ENCODE measurements at places on chromosomes 12 and 14. TPM values are rescaled to one million over a fixed set of nuclear protein-coding genes. Genes with fewer than 3 reads are reported as not detected.

DNA sequence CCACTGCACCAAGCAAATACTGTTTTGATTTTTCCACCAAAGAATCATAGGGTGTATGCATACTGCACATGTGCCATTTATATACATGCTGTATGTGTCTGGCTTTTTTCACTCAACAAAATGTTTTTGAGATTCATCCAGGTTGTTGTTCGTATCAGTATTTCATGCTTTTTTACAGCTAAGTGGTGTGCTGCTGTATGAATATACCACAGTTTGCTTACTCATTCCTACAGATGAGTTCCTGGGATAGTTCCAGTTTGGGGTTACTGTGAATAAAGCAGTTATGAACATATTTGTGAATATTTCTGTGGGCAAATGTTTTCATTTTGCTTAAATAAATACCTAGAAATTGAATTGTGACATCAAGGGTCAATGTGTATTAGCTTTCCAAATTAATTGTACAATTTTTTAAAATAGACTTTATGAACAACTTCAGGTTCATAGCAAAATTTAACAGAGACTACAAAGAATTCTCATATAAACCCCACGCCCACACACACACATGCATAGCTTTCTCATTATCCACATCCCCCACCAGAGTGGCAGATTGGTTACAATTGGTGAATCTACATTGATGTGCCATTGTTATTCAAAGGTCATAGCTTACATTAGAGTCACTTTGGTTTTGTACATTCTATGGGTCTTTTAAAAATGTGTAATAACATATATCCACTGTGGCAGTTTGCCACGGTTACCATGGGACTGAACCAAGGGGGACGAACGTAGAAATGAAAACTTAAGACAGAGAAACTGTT is 6.9 kb upstream of the KRT6A start:
- no peak for DNase-seq

GRCh38 chr14:24795406-24795805 is 161.4 kb upstream of the GZMB start:
- DNase-seq = no peak

The C1QL4 gene
- total RNA-seq = 0.46 TPM

The RNF212B gene
- not detected for total RNA-seq

The RNF41 gene
- 99.0 TPM for total RNA-seq

- DNase-seq = no peak
Observed at GRCh38 chr14:58048219-58048618, 103.8 kb downstream of the ARMH4 start.

- DNase-seq = no peak
Observed at GRCh38 chr12:2035431-2036055, 17.2 kb upstream of the CACNA1C start.

DNA sequence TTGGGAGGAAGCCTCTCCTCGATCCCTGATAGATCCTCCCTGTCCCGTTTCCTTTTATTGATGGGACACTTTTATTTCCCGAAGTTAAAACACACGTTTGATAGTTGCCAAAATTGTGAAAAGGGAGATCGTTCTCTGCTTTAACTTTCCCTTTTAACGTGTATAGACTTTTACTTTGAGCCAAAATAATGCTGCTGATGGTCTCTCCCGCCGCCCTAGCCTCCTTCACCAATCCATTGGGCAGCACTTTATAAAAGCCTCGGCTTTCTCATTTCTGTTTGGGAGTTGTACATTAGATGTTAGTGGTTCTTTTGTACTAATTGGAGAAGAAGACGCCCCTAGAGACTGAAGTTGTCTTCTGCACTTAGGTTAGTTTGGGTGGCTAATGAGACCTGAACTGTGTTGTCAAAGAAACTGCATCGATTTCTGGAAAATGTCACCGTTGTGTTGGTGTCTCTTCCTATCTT is 1.4 kb downstream of the TMTC2 start:
- DNase-seq = no peak

- no peak for DNase-seq
Observed at GRCh38 chr12:16530268-16530850, 75.6 kb downstream of the LMO3 start.

GRCh38 chr14:69685716-69686115 is 74.3 kb downstream of the SUSD6 start:
- peak; percentile 78 for DNase-seq

- no peak for DNase-seq
Observed at GRCh38 chr12:78120866-78121560, 290.3 kb downstream of the NAV3 start.

The SIRT4 gene
- total RNA-seq = 10.4 TPM

The TIMELESS gene
- 3.5 TPM for total RNA-seq

DNA sequence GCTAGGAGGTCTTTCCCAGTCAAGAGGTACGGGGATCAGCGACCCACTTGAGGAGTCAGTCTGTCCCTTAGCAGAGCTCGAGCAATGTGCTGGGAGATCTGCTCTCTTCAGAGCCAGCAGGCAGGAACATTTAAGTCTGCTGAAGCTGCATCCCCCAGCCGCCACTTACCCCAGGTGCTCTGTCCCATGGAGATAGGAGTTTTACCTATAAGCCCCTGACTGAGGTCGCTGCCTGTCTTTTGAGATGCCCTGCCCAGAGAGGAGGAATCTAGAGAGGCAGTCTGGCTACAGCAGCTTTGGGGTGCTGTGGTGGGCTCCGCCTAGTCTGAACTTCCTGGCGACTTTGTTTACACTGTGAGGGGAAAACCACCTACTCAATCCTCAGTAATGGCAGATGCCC is 874.9 kb upstream of the FLRT2 start:
- no peak for DNase-seq

The OR6C74 gene
- total RNA-seq = not detected

The CYP46A1 gene
- 84.1 TPM for total RNA-seq

The CCDC88C gene
- total RNA-seq = 11.6 TPM

DNA sequence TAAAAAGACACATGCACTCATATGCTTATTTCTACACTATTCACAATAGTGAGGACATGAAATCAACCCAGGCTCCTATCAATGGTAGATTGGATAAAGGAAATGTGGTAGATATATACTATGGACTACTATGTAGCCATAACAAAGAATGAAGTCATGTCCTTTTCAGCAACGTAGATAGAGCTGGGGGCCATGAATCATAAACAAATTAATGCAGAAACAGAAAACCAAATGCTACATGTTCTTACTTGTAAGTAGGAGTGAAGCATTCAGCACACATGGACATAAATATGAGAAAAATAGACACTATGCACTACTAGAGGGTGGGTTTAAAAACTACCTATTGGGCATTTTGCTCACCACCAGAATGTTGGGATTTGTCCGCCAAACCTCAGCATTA is 278.0 kb upstream of the MIS18BP1 start:
- DNase-seq = no peak

The NANOG gene
- total RNA-seq = 0.57 TPM

- DNase-seq = no peak
Observed at GRCh38 chr14:104516906-104517305, 62.7 kb upstream of the C14orf180 start.

DNA sequence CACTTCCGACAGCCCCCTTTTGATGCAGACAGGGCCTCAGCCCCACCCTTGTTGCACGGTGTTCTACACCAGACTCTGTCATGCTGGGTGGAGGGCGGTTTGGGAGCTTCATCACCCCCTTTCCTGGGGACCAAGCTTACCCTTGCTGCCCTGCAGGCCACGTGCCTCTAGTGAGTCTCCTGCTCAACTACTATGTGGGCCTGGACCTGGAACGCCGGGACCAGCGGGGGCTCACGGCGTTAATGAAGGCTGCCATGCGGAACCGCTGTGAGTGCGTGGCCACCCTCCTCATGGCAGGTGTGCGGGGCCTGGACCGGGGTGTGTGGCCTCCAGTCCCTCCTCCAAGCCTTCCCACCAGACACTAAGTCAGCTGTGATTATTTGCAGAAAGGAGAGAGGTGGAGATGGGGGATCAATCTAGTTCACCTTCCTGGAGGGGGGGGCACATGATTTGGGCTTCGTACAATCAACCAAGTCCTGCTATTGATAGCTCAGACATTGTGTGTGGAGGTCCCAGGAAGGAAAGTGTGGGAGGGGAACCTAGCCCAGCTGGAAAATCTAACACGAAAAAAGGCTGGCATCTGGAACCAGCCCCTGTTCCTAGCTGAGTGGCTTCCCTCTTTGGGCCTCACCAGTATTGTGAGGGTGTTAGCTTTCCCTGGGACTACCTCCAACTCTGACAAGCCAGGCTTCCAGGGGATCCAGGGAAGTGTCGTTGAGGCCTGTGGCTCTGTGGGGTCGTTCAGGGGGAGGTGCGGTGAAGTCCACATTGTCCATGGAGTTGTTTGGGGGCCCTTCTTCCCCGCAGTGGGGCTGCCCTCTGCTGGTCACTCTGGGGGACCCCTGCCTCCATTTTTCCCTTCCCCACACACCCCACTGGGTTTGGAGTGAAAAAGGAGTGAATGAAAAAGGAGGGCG is 1.6 kb downstream of the ANKRD33 start:
- no peak for DNase-seq

DNA sequence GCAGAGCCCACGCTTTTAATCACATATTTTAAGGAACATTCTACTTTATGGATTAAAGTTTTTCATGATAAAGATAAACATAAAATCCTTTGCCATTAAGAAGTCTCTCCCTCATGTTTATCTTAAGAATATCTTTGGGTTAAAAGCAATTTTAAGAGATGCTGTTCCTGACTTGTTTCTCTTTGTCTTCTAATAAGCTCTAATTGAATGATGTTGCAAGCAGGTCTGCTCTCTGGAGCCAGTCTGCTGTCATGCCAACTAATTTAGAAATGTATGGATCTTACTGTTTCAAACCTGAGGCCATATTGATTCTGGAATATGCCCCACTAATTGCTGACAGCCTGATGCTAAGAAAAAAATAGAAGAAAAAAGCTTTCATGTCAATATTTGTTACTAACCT is 173.6 kb downstream of the TTC8 start:
- no peak for DNase-seq

- DNase-seq = no peak
Observed at GRCh38 chr12:114168061-114168460, 201.9 kb upstream of the RBM19 start.

- DNase-seq = no peak
Observed at GRCh38 chr14:72261068-72261467, 328.8 kb downstream of the RGS6 start.

DNA sequence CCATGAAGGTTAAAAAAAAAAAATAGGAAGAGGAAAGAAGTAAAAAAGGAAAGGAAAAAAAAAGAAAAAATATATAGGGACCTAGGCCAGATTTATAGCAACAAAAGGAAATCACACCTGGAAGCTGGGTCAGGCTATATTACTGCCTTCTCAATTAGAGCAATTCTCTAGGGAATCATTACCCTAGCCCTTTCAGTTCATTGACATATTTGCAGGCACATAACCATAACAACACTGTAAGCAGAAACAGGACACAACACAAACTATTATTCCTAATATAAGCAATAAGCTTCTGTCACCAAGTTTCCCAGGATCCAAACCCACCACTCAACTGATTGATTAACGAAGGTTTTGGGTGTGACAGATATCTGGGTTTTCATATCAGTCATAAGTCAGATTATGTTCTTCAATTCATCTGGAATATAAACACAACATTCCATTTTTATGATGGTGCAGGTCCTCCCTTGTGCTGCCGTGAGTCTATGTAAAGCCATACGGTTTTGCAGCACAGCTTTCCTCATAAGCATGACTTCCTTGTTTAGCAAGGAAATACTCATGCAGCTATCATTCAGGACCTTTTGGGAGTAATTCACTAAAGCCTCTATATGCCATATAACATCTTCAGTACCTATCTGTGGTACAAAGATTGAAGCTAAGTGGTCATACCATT is 4.2 kb downstream of the PCNX4 start:
- no peak for DNase-seq

- DNase-seq = no peak
Observed at GRCh38 chr12:50354908-50355307, 41.5 kb downstream of the FAM186A start.

GRCh38 chr14:66074537-66074936 is 411.6 kb upstream of the CCDC196 start:
- DNase-seq = no peak

- DNase-seq = no peak
Observed at GRCh38 chr14:54600717-54601109, 33.8 kb downstream of the SAMD4A start.

DNA sequence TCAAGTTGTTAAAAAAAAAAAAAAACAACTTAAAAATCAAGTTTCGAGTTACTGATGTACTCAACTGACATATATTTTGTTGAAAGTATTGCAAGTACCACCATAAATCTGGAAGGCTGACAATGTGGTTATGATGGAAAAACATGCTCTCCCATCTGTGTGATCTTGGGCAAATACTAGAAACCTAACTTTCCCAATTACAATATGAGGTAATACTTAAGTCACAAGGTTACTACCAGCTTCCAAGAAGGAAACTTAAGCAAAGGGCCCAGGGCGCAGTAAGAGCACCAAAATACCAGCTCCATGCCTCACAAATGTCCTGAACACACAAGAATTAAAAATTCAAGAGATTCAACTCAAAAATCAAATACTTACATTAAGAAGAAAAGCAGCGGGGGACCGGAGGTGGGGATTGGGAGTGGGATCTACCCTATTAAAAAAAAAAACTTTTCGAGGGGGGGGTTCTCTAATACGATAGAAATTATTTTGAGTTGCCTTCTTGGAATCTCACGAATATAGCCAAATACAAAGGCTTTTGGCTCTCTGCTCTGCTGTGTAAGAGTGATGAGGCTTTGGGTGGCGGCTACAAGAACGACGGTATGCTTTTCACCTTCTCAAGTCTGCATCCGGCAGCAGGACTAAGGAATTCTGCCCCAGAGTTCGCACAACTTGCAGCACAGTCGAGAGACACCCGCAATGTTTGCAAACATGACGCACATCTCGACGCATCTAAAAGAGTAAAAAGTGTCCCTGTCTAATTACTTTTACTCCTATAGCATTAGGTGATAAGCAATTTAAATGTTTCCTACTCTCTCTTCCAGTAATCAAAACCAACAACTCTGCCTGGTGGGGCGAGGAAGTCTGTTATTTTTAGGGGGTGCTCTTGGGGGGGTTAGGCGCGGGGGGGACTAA is 1.1 kb downstream of the SAV1 start:
- no peak for DNase-seq

DNA sequence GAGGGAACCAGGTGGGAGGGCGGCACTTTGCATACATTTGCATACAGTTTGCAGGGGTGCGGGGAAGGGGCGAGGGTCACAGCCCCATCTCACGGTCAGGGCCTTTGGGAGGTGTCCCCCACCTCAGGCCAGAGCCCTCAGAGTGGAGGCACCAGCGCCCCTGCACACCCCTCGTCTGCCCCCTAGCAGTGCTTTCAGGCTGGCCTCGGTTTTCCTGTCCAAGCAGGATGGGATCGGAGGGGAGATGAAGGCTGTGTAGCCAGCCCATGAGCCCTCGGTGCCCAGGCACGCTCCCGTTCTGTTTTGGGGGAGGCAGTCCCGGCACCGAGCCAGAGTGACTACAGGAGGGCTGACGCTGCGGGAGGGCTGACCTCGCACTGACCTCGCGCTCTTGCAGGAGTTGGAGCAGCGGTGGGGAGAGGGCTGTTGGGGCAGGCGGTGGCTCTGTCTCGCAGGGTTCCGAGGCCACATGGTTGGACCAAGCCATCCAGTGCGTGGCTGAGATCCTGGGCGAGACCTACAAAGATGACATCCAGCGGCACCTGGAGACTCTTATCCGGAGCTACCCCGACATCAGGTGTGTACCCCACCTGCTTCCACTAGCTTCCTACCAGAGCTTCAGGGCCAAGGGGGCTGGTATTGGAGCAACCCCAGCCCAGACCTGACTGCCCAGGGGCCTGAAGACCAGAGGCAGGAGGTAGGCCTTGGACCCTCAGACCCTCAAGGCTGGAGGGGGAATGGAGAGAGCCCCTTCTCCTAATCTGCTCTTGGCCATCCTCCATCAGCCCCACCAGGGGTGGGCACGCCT is 13.6 kb downstream of the EXOC3L4 start:
- DNase-seq = no peak

Measured in dorsolateral prefrontal cortex (tissue), 122 donors.